ENCODE measurements at places on chromosomes 2 and 18.

DNA sequence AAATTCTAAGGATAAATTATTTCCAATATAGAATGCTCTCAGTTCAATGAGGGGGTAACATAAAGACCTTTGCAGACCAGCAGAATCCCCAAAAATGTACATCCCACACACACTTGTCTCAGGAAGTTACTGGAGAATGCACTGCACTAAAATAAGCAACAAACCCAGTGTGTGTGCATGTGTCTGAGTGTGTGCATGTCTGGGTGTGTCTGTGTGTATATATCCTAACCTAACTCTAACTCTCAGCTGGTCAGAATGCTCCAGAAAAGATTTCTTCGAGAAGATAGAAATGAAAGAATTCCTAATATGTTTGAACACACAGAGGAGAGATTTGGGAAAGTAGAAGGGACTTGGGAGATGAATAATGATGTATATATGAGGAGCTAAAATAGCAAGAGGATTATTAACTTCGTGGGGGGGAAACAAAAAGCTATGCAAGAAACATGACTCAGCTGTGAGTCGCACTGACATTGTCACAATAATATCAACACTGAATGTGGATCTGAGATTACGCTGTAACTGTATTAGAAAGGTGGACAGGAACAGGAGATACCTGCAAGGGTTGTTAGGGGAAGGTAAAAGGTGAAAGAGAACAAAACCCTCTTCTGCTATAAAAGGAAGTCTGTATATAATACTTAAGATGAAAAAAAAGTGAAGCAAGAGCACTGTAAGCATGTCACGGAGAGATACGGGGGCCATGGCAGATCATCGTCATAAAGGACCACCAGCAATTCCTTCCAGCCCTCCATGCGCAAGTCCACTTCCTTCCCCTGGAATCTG, 11.1 kb downstream of the COLEC12 start:
- DNase-seq, result no peak

- DNase-seq, result no peak
These were observed 5.5 kb downstream of the FZD5 start for GRCh38 chr2:207764096-207764630.

DNA sequence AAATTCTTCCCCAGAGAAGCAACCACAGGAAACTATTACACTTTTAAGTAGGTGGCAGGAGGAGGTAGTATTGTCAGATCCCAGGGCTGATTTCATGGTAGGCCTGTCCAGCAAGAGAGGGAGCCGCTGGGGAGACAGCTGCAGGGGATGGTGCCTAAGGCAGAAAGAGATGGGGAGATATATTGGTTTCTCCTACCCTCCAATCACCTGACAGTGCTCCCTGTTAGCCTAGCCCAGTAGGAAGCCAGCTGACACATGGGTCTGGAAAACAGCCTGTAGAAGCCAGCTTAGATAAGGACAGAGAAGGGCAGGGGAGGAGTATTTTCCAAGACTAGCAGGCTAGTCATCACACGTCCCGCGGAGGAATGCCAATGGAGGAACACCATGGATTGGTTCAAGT, 8.2 kb upstream of the SPOPL start:
- no peak for DNase-seq

- DNase-seq, result no peak
These were observed 4.4 kb downstream of the CTIF start for GRCh38 chr18:48543228-48543627.

DNA sequence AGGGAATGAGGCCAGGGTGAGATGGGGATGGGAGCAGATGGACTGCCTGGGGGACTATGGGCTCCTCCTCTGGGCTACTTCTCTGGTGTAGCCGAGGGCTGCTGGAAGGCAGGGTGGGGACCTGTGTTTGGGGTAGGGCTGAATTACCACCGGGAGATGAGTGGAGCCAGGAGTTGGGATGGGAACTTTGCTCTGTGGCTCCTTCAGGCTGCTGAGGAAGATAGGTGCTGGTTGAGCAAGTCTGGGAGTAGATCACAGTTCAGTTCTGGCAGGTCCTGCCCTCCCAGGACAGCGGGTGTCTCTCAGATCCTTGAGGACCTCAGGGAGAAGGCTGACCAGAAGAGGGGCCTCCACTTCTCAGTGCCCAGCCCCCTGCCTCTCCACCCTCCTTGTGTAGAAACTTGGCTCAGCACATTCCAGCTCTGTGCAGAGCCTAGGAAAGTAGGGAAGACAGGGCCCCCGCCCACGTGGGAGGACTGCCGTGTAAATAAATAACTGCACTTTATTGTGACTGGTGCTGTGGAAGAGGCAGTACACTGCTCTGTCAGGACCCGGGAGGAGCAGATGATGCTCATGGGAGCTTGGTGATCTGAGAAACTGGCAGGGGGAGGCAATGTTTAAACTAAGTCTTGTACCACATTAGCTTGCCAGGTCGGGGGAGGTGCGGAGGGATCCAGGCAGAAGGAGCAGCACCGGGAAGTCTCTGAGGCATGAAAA, 15.3 kb downstream of the TET3 start:
- no peak for DNase-seq

GRCh38 chr2:170086751-170087412, 91.1 kb upstream of the MYO3B start:
- DNase-seq, result no peak

DNA sequence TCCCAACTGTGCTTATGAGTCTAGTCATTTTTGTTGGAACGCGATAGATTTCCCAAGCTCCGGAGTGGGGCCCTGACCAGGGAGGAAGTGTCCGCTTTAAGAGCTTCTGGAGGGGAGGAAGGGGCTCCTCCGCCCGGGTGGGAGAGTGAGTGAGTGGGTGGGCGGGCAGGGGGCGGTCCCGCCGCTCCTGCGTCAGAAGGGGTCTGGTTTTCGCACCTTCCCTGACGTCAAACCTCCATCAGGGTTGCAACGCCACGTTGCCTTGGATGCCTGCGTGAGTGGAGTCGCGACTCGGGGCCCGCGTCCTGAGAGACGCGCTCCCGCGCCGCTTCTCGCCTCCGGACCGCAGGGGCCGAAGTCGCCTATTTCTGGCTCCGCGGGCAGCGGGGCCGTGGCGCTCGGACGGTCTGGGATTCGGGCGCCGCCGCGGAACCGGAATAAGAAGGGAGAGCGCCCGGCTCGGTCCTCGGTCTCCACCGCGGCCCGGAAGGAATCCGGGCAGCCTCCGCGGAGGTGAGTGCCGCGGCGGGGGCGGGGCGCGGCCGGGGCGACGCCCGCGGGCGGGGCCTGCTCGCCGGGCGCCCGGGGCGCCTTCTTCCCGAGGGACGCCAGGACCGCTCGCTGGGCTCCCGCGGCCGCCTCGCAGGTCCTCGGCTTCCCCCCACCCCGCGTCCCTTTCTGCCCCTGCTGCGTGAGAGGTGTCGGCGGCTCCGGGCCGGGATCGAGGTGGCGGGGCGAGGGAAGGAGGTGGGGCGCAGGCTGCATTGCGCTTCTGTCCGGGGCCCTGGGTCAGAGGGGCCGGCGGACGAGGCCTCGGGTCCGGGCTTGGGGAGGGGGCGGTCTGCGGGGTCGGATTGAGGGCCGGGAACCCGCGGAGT, at the start of gene ZDBF2:
ZDBF2 (plus strand) TSS at position 230 of the 878 bp plus-strand sequence. CDS start 7,187 bp downstream, outside the sequence.
- peak; percentile 35 for DNase-seq

DNA sequence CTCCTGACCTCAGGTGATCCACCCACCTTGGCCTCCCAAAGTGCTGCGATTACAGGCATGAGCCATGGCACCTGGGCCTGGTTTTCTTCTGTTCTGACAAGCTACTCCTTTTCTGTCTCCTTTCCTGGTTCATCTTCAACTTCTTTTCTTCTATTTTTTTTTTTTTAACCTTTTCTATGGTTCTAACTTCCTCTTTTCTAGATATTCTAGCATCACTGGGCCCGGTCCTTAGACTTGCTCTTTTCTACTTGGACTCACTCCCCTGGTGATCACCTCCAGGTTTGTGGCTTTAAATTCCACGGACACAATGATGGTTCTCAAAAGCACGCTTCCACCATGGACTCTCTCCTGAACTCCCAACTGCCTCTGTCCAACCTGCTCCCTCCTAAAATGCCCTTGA, 2.0 kb downstream of the EIF2AK2 start:
- no peak for DNase-seq

GRCh38 chr18:7133181-7133580, 15.6 kb upstream of the LAMA1 start:
- no peak for DNase-seq

DNA sequence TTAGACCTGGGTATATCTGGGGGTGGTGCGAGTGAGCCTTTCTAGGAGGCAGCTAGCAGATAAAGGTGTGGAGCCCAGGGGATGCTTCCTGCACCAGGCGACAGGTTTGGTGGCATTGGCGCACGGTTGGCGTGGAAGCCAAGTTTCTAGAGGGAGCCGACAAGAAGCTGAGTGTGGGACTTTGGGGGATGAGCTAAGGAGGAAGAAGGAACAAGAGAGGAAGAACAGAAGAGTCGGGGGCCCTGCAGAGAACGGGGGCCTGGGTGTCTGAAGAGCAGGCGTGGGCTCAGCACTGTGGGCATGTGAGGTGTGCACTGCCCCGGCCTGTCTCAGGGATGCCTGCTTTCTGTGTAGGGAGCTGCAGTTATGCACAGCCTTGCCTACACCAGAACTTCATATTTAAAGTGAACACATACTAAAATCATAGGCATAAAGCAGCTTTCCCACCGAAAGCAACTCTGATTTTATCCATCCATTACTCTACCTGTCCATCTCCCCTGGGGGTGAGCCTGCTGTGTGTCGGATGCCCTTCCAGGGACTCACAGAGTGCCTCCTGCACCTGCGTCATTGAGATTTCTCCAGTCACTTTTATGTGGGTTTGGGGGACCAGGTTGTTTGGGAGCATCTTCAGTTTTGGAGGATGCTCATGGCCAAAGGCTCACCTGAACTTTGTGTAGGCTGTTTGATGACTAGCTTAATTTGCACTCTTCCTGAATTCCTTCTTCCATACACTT, 149.7 kb downstream of the LDLRAD4 start:
- no peak for DNase-seq

DNA sequence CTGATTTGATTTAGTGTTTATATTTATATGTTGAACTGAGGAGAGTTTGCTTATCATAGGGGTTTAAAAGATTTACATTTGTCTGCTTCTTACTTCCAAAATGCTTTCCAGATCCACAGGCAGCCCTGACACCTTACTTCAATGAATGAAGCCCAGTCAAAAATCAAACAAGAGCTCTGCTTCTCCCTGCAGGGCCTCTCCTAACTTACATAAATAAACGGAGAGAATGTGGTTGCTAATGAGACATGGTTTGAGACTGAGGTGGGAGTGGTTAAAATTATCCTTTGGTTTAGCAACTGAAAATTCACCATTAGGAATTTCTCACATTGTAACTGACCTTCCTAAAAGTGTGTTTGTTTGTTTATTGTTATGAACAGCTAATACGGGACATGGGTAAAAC, 612.3 kb upstream of the FANCL start:
- no peak for DNase-seq

Data from activated CD4-positive, alpha-beta T cell treated with anti-CD3 and anti-CD28 coated beads for 24 hours (primary cell).